ENCODE measurements at places on chromosomes 12 and 14.

GRCh38 chr12:121649819-121650353 lies 19.6 kb downstream of the MORN3 start:
- DNase-seq, result no peak

DNA sequence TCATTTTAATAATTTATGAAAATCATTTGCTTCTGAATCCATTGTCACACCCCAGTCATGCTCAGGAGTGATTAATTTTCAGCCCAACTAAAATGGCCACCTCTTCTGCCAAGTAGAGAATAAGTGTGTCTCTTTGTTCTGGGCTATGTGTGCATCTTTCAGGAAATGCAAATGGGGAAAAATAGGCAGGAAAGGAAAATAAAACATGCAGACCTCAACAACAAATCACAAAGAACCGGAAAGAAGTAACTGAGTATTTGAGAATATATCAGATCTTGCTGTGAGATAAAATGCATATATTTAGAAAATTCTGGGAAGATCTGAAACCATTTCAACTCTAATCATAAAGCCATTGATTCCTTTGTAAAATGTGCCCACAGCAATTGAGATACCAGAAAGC lies 763.9 kb downstream of the GALC start:
- no peak for DNase-seq

- DNase-seq, result no peak
Observed at GRCh38 chr12:91264178-91264577, 81.6 kb upstream of the DCN start.

DNA sequence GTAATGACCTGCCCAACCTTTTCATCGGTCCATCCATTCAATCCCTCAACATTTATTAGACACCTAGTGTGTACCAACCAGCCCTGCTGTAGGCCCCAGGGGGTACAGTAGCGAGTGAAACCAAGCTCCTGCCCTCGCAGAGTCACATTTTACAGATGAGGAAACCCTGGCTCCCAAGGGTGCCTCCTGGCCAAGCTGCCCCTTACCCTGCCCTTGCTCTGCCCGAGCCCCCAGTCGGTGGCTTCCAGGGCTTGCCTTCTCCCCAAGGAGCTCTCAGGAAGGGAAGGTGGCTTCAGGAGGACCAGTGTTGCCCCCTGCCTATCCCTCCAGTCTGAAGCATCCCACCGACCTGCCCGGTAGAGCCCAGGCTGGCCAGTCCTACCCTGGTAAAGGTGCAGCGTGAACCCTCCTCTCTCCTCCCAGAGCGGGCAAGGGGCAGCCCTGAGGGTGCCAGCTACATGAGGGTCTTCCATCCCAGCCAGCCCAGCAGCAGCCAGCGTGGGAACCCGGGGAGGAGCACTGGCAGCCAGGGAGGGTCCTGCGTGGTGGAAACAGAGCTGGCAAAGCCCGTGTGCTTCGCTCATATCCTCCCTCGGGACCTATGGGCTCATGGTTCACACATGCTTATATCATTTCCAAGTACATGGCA lies 670 bp upstream of the BEGAIN start:
- no peak for DNase-seq

GRCh38 chr12:3225154-3225795 lies 148.1 kb downstream of the TSPAN9 start:
- DNase-seq, result no peak

DNA sequence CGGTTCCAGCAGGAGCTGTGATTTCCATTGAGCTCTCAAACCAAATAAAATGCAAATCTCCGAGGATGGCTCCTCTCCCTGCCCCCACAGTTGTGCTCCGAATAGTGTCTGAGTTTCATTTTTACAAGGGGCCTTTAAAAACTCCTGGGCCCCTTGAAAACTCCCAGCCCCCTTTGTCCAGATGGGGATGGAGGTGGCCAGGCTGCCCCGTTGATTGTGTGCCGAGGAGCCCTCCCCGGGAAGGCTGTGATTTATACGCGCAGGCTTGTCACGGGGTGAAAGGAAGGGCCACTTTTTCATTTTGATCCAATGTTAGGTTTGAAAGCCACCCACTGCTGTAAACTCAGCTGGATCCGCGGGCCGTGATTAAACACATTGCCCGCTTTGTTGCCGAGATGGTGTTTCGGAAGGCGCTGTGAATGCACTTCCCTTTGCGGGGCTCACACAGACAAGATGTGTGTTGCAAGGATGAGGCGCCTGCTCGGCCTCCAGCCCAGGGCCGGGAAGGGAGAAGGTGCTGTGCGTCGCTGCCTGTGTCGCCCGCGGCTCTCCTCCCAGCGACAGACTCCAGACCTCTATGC lies 98.8 kb downstream of the TMEM132C start:
- no peak for DNase-seq

DNA sequence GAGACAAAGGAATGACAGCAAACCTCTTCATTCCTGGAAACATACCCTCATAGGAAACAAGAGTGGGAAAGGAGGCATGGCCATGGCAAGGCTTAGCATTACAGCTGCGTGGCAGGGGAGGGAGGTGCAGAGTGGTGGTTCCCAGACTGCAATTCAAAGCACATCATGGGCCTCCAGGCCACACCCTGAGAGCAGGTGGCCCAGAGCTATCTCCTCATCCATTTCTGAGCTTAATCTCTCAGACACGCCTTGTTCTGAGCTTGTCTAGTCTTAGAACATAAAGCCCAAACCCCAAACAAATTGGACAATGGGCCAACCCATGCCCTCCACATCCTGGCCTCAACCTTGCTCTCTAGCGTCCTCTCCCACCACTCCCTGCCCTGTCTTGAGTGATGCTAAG lies 5.9 kb upstream of the KRT3 start:
- DNase-seq, result no peak
